ENCODE measurements at places on chromosomes 3 and 15.
A peak's percentile ranks its signal among the peaks of the same experiment; 100 is the strongest.

- DNase-seq = no peak
These were observed 71.5 kb downstream of the TRPC1 start for GRCh38 chr3:142795332-142795731.

DNA sequence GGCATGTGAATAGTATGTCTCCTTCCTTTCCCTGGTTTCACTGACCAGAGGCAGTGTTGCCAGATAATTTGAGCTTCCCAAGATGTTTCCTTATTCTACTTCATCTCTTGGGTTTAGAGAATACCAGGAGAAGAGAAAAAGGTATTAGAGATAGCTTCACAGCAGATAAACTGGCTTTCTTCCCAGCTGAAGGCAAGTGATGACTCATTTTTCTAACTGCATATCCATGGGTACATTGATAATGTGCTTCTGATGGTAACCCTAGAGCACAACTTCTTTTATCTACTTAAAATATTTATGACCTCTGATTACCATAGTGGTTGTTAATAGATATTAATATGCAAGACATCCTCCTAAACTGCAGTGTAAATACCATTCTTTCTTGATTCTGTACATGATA is 34.6 kb upstream of the CMTM8 start:
- no peak for DNase-seq

- no peak for DNase-seq
These were observed 11.6 kb upstream of the SLC6A20 start for GRCh38 chr3:45807681-45808540.

DNA sequence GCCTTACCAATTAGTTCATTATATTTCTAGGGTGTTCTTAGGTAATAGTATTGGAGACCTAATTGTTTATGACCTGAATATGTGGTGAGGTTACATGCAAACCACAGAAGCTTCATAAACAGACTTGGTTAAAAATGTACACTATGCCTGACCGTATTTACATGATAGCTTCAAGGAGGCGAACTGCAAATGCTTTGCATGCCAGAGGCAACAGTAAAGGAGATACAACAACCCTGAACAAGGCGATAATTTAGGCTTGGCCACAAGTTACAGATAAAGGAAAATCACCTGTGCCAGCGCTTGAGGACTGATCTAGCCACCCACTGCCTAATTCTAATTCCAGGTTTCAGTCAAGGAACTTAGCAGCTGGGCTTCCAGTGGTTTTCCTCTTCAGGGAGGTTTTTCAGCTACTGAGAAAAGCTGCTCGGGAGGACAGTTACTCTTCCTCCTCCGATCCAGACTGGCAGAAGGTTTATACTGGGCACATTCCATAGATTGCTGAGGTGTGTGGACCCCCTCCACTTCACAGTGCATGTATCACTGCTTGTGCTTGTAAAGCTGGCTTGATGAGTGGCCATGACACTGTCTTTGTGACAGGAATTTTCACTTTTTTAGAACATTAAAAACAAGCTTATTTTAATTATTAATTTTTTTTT is 95.6 kb downstream of the DHX36 start:
- no peak for DNase-seq

DNA sequence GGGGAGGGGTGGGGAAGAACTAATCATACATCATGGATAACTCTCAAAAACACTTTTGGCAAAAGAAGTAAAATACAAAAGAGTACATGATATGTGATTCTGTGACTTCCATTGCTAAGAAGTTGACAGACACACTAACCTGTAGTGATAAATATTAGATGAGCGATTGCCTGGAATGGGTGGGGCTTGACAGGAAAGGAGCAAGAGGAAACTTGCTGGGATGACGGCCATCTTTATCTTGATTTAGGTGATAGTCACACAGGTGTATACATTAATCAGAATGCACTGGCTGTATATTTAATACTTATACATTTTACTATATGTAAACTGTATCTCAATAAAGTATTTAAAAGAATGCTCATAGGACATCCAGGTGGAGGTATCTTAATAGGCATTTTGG is 13.1 kb downstream of the PARL start:
- DNase-seq = no peak

GRCh38 chr3:196670339-196670738 is 30.8 kb downstream of the NRROS start:
- DNase-seq = no peak

GRCh38 chr3:15794842-15795650 is 2.7 kb downstream of the ANKRD28 start:
- DNase-seq = no peak

DNA sequence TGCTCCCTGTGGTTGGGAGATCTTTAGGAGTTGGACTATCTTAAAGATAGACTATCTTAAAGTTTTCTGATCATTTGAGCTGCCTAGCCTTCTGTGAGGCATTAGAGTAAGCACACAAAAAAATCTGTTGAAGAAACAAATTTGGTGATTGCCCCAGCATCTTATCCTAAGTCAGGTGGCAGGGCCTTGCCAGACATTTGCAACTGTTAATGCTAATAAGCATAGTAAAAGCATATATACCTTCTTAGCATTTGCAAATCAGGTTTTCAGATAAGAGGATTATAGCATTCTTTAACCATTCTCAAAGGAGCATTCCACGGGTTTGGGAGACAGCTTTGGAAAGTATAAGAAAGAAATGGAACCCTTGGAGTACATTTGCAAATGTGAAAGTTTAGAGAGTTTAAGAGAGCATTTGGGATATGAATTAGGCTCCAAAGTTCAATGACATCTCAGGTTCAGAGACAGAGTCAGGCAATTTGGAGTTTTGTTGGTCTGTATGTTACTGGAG is 61.0 kb downstream of the SEMA6D start:
- no peak for DNase-seq

DNA sequence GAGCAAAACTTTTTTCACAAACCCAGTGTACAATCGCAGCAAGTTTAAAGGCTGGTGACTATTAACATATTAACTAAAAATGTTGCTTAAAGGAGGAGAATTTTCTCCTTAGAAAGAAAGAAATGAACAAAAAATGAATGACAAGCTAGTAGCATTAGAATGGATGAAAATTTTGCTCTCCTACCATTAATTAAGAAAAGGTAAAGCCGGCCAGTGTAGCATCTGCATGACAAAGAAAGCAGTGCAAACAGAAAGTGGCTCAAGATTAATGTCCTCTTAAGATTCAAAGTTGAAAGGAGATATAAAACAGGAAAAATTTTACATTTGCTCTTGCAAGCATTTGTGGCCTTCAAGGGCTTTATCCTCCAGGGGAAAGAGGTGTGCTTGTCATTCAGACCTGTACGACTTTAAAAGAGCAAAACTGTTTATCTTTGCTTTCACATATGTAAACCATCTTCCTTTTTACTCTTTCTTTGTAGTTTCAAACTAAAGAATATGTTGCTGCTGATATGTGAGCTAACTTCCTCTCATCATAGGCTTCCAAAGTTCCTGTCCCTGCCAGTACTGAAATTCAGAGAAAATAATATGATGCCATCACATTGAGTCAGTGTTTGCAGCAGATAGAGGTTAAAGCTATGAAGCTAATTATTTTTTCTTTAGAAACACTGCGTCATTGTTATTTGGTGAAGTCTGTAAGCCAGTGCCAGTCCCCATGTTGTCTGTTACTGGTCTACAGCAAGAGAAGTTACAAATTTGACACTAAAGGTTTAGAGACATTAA is 439.1 kb upstream of the GRM7 start:
- no peak for DNase-seq

DNA sequence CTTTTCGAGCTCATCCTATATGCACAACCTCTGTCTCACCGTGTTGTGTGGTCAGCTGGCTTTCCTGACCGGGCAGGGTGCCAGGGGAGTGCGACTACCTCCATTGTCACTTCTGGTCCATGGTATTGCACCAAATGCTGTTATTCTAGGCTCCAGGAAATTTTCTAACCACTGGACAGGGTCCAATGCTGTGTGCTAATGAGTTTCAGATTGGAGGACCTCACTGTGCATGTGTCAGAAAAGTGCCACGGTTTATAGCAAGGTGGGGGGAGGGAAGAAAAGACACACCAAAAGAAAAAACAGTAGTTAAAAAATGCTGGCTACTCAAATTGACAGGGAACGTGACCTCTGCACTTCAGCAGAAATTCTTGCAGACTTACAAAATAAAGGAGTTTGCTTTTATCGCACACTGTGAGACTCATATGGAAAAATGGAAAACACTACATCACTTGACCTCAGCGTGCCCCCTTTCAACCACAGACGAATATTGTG is 480.1 kb downstream of the FOXP1 start:
- no peak for DNase-seq

DNA sequence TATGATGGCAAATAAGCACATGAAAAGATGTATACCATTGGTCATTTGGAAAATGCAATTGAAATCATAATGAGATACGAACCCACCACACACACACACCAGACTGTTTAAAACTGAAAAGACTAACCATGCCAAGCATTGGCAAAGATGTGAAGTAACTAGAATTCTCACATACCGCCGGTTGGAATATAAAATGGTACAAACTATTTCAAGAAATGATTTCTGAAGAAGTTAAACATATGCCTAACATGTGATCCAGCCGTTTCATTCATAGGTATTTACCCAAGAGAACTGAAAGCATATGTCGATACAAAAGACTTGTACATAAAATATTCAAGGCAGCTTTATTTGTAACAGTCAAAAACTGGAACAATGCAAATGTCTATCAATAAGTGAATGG is 28.9 kb downstream of the HES1 start:
- no peak for DNase-seq

DNA sequence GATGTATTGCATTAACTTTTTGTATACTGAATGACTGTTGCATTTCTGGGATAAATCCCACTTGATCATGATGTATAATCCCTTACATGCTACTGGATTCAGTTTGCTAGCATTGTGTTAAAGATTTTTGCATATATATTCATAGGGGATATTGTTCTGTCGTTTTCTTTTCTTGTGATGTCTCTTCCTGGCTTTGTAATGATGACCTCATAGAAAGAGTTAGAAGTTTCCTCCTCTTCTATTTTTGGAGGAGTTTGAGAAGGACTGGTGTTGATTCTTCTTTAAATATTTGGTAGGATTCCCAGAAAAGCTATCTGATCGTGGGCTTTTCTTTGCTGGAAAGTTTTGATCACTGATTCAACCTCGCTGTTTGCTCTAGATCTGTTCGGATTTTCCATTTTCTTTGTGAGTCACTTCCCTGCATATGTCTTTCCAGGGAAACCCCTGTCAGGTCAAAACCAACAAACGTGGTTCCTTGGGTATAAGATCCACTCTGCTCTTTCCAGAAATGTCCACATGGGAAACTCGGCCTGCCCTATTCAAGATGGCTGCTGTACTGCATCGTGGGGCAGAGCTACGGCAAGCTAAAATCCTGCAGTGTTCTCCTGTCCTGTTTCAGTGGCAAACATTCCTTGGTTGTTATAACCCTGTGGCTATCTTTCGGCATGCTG is 120.4 kb downstream of the GABRG3 start:
- no peak for DNase-seq

- no peak for DNase-seq
These were observed 504.4 kb downstream of the FHIT start for GRCh38 chr3:60746695-60747416.

GRCh38 chr3:23713641-23714040 is 92.1 kb upstream of the UBE2E1 start:
- no peak for DNase-seq

DNA sequence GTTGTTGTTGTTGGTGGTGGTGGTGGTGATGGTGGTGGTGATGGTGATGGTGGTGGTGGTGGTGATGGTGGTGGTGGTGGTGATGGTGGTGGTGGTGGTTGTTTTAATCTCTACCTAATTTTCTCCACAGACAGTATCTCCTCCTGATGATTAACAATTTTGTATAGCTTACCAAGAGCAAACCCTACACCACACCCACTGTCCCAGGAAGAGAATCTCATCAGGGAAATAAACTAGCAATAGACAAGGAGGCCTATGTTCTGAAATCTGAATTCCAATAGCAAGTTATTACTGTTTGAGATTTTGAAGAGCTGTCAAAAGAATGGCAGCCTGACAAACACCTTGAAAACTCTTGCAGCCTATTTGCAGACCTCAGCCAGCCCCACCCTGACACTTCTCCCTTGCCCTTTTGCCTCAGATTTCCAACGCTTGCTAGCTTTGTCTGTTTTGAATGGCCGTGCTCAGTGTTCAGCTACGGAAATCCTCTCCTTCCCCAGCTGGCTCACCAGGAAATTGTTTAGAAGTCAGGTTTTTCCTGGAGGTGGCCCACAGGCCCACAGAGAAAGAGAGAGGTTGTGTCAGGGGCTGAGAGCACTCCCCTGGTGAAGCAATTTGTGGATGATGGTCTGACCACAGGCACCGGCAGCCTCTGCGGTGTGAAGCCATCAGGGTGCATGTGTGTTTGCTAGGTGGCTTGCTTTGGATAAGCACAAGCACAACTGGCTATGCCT is 101.6 kb downstream of the MAGI1 start:
- DNase-seq = no peak

GRCh38 chr15:95574053-95574452 is 756.4 kb upstream of the NR2F2 start:
- DNase-seq = no peak

- DNase-seq = peak; percentile 22
These were observed 570 bp upstream of the NEDD4 start for GRCh38 chr15:55993804-55994560.

- no peak for DNase-seq
These were observed 152.7 kb downstream of the SUCNR1 start for GRCh38 chr3:152026033-152026556.

DNA sequence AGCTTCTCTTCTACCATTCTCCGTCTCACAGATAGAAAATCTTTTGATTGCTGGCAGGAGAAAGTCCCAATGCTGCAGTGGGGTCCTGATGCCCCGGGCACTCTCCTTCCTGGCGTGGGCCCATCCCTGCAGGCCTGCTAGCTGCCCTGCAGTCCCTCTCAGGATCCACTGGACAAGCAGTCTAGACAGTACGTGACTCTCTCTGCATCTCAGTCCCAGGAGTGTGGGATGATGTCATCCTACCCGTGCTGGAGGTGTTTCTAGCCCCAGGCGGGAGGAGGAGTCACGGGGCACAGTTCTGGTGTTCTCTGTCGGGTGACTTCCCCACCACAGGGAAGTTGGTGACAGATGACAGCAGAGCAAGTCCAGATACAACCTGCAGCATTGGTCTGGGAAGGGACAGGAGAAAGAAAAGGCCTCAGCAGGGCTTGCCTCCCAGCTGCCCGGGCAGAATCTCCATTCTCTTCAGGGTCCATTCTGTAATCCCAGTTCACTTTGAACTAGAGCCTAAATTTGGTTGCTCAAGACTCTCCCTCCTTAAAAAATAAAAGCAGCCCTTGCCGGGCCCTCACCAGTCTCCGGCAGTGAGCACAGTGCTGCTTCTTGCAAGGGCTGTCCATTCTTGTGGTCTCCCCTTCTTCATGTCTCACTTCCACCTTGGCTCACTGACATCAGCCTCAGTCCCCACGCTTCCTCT is 30.6 kb downstream of the SLC28A1 start:
- DNase-seq = peak; percentile 89

Data from GM10248 (cell line).